Lung microvascular endothelial cell (primary cell): ENCODE measurements at places on chromosomes 7 and 10. TPM values are rescaled to one million over a fixed set of nuclear protein-coding genes. Genes with fewer than 3 reads are reported as not detected.

DNA sequence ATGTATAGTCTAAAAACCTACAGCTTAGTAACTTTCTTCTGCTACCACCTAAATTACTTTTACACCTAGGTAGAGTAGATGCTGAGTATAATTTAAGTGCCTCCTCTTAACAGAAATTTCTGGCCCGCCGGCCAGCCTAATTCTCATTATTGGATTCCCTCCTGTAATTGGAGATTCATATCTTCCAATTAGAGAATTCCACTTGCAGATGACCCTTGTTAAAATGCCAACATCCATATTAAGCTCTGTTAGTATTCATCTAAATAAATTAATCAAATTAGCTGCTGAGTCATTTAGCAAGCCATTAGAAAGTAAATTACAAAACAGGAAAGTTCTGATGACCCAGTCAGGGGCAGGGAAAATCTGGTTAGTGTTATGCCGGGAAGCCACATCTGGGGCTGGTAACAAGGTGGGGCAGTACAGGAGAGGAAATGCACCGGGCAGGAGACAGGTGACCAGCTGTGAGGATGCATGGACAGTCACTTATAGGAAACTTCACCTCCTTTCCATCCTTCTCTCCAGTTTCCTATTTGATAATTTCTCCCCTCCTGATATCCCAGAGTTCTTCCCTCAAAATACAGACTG, 82.8 kb downstream of the ORC5 start:
- DNase-seq, result no peak

DNA sequence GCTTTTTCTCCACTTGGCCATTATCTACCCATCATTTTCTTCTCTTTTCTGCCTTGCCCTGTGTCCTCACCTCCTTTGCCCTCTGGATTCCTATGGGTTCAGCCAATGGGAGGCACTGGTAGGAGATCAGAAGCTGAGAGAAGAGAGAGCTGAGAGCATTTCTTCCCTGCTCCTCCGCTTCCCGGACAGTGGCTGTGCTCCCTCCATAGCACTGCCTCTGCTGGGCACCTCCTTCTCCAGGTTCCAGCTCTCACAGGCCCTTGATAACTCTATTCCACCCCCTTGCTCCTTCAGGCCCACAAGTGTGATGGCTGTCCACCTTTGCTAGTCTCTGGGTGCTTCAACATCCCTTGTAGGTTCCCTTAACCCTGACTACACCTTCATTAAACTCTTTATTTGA, 79.6 kb downstream of the LSM5 start:
- DNase-seq, result no peak

The AIFM2 gene
- total RNA-seq, result 0.40 and 1.3 TPM in 2 replicates

DNA sequence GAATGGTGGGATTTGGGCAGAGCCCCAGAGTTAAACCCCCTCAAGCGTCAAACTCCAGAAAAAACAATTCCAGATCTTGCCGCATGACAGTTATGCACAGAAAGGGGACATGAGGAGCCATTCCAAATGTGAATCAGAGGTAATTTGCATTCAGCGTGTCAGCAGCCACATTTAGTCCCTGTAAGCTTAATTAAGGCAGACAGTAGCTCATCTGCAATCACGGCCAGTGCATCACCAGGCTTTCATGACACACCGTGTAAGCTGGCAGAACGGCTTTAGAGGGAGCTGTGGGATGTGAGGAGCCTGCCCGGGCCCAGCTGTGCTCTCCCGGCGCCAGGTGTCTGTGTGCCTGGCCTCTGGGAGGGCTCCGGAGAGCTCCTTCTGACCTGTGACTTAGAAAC, 18.7 kb upstream of the PRKAG2 start:
- no peak for DNase-seq

DNA sequence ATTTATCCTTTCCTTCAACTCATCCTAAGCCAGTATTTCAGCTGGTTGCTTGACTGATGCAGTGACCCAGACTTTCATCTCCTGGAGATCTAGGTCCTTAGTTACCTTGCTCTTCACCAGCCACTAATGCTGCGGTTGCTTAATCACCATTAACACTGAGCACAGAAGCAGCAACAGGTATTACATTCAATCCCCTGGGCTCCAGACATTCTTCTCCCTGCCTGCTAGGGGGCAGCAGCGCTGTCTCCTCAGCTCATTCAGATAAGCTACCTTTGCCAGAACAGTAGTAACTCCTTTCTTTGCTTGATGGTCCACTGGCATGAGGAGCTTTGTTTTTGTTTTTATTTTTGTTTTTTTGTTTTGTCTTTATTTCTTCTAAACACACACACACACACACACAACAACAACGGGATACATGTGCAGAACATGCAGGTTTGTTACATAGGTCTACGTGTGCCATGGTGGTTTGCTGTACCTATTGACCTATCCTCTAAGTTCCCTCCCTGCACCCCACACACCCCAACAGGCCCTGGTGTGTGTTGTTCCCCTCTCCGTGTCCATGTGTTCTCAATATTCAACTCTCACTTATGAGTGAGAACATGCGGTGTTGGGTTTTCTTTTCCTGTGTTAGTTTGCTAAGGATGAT, 1043.2 kb upstream of the C7orf33 start:
- no peak for DNase-seq

The PHF14 gene
- 19.8 and 25.6 TPM in 2 replicates for total RNA-seq

GRCh38 chr7:98557538-98558031, 59.5 kb upstream of the NPTX2 start:
- no peak for DNase-seq

The TUBB8 gene
- not detected in 2 replicates for total RNA-seq

GRCh38 chr10:29588629-29589421, 45.9 kb downstream of the SVIL start:
- peak; percentile 44 for DNase-seq

DNA sequence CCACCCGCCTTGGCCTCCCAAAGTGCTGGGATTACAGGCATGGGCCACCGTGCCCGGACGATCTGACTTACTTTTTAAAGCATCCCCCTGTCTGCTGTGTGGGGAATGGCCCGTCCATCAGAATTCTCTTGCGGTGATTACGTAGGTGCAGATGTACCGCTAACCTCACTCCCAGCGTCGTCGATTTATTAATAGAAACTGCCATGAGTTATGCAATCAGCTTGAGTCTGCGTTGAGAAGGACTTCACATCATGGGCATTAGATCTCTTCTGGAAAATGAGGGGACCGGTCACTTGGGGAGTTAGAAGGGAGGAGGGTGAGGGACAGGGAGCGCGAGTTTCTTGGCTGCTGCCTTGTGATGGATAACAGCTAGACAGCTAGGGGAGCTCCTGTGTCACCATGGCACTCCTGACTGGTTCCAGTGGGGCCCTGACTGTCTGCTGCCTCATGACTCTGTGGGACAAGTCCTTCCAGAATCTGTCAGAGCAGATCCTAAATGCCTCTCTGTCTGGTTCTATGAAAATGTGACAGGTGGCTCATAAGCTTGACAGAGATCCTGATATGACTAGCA, 35.2 kb downstream of the POR start:
- DNase-seq, result no peak

DNA sequence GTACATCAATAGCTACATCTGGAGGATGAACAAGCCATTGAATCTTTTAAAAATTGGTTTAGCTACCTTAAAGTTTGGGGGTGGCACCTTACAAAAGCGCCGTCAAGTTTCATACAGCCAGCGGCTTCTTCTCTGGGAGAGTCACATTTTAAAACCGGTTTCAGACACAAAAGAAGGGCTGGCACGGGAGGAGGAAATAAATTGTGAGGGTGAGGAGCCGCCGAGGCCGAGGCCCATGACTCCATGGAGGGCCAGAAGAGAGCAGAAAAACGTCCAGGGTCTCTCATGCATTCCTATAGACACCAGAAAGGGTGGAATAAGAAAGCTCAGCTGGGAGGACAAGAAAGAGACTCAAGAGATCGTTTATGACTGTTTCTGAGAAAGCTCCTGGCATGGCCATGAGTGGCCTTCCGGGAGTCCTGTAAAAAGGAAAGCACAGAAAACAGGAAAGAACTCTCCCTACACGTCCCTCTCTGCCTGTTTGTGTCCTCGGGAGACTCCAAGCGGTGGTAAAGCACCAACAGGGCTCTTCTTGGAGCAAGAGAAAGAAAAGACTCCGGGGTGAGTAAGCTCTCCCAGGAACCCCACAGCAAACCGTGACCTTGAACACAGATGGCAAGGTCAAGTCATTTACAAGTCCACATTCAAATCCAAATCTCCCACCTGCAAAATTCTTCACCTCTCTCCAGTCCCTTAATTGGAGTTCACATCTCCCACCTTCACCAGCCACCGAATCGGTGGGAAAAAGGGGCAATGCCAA, 1.8 kb downstream of the FRAT2 start:
- peak; percentile 65 for DNase-seq
